ENCODE measurements at places on chromosomes 13 and 19. TPM values are rescaled to one million over a fixed set of nuclear protein-coding genes. Genes with fewer than 3 reads are reported as not detected.

TNFSF9 gene
- 10.0 TPM for total RNA-seq

GSX1 gene
- total RNA-seq, result not detected

PLK5 gene
- total RNA-seq, result not detected

C19orf18 gene
- total RNA-seq, result 0.43 TPM

ZNF730 gene
- total RNA-seq, result 7.6 TPM

CGB5 gene
- not detected for total RNA-seq

CEBPA gene
- 1.4 TPM for total RNA-seq

ZNF709 gene
- total RNA-seq, result 5.1 TPM

LHB gene
- not detected for total RNA-seq

ZSCAN1 gene
- total RNA-seq, result 1.4 TPM

CEACAM6 gene
- 2.4 TPM for total RNA-seq

KANK2 gene
- total RNA-seq, result 90.9 TPM

DNA sequence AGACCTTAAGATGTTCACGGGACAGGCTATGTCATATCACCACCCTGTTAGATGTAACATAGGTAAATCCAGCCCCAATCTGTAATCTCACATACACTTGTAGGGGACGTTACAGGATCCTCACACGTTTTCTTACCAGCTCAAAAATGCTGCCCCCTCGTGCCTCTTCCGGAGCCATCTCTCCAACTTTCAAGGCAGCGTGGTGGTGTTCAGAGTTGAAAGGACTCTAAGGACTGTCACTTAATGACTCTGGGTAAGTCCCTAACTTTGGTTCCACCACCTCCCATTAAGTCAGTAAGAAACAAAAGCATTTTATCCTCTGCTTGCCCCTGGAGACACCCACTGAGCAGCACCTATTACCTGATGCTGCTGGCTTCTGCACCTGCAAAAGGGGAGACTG is 4.4 kb downstream of the MED26 start:
- no peak for DNase-seq

DNA sequence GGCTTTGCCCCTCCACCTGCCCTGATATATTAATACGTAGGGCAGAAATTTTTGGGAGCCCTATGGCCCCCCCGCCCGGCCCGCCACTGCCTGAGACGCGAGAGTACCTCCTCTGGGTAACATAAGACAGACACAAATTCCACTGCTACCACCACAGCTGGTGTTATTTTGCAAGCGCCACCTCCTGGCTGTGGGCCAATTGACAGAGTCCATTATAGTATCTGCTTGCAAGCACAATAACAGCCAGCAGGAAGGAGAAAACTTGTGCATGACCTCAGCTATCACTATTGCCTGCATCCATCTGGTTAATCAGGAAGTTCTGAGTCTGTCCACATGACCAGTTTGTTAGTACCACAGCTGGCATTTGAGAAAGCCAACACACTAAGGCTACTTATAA is 25.3 kb upstream of the OR10H2 start:
- peak; percentile 85 for DNase-seq

DNA sequence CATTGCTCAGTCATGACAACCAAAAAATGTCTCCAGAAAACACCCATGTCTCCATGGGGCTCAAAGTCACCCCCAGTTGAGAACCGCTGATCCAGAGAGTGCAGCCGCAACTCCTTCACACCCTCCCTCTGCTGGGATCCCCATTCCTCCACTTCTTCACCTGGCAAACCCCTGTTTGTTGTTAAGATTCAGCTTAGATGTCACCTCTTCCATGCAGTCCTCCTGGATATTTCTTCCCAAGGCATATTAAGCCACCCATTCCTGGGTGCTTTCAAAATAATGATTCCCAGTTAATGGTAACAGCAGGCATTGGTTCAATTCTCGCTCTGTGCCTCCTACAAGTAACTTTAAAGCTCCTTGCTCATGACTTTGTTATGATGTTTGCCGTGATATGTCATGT is 4.0 kb downstream of the OR10H1 start:
- DNase-seq, result no peak

DNA sequence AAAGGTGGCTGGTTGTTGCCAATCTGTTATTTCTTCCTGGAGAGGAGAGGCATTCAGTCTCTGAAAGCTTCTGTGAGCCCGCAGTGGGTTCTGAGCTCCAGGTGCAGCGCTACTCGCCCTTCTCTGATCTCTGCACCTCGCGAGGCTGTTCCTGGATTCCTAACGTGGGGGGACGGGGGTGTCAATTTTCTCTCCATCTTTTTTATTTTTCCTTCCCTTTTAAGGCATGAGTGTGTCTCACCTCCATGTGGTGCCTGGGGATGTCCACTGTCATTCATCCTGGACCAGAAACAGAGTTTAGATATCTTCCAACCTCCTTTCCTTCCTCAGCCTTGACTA is 626 bp downstream of the ZNF233 start:
- no peak for DNase-seq

DNA sequence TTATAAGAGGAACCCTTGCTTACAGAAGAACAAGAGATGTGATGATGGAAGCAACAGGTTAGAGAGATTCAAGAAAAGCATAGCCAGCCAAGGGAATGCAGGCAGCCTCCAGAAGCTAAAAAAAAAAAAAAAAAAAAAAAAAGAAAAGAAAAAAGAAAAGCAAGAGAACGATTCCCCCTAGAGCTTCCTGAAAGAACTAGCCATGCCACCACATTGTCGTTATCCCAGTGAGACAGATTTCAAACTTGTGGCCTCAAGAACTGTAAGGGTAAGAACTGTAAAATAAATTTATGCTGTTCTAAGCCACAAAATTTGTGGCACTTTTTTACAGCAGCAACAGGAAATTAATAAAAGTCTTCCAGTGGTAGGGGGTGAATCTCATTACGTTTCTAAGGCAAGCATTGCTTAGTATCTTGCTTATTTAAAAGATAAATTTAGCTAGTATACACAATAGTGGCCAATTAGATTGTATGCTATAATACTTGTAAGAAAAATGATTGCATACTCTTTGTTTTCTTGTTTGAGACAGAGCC is 21.8 kb downstream of the RFXAP start:
- peak; percentile 82 for DNase-seq

- DNase-seq, result no peak
Observed at GRCh38 chr19:19740755-19741154, 7.8 kb upstream of the ZNF14 start.

GRCh38 chr19:1266916-1267476 is 2.1 kb upstream of the CIRBP start:
- DNase-seq, result no peak

DNA sequence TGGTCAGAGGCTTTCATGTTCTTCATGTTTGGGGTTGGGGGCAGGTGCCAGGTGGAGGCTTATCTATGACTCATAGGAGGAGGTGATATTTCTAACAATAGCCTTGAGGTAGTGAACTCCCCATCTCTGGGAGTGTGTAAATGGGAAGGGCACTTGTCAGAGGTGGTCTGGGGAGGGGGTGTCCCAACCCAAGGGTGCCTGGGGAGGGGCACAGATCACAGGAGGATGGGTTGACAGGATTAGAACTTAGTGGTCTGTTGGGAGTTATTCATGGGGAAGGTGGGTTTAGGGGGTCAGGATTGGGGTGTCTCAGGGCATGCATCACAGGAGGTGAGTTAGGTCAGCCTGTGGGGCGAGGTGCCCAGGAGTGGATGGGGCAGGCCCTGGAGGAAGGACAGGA is 1.6 kb downstream of the ACTL9 start:
- no peak for DNase-seq

DNA sequence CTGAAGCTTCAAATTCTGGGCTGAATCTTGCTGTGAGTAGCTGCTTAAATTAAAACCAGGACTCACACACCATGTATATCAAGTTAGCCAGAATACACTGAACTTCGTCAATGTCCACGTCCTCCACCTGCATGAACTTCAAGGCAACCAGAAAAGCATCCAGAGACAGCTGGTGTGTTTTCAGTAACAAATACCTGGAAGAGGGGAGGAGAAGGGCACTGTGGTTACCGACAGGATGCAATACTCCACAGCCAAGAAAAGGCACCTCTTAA is 20.4 kb downstream of the PROZ start:
- DNase-seq, result no peak

DNA sequence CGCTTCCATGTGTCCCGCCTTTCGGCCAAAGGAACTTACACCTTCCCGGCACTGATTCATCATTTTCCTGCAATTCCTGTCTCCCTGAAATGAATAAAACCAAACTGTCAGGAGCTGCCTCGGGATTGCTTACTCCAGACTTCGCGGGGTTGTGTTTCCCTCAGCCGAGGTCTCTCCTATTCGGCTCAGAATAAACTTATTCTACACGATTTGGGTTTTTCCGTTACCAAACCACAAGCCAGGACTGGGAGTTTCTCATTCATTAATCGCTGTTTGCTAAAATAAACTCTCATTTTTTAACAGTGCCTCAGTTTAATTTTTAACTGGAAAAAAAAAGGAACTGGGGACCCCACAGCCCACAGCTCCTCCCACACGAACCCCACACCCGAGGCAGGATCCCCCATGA is 667 bp downstream of the ZNF878 start:
- no peak for DNase-seq

- DNase-seq, result no peak
Observed at GRCh38 chr19:28065026-28065425, 1147.9 kb downstream of the UQCRFS1 start.

DNA sequence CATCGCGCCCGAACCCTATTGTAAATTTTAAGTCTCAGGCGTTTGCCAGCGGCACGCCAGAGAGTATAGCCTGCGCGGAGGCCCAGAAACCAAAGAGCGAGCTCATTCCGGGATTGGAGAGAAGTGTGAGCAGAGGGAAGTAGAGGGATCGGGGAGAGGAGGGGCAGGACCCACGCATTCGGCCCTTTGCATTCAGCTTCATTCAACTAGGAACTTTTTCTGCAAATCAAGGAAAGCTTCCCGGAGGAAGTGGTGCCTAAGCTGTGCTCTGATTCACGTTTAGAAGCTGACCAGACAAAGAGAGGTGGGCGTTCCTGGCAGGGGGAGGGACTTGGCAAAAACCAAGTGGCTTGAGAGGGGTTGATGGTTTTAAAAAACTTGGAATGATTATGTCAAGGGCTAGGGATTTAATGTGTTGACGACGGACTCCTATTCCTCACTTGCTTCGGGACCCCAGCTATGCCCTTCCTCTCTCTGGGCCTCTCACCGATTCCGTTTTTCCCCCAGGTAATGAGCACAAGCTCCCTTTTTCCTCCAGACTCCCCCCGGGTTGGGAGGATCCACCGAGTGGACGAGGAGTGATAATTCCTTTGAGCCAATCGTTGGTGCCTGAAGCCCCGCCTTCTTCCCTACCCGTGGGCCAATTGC is 811 bp upstream of the PRMT1 start:
- peak; percentile 92 for DNase-seq

GRCh38 chr19:46043519-46043918 is 2.7 kb upstream of the IGFL4 start:
- DNase-seq, result no peak

DNA sequence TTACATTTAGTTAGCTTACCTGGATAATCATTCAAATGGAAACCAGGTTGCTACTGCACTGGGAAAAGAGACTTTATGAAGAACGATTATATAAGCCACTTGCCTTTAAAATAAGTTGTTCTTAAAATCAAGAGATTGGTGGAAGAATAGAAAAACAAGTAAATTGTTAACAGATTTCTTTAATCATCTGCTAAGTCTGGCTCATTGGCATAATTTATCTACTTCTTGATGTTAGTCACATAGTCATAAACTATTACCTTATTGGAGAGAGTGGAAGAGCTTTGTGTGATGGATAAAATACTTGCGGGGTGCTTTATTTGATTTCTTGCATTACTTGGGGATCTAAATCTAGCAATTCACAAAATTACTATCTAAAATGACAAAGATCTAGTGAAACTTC is 6.8 kb downstream of the LSM14A start:
- no peak for DNase-seq

- DNase-seq, result peak; percentile 85
Observed at GRCh38 chr19:611481-611868, 21.8 kb downstream of the HCN2 start.

- DNase-seq, result peak; percentile 70
Observed at GRCh38 chr19:46704379-46705076, 12.4 kb downstream of the PRKD2 start.

- no peak for DNase-seq
Observed at GRCh38 chr13:66407128-66407527, 823.0 kb downstream of the PCDH9 start.

DNA sequence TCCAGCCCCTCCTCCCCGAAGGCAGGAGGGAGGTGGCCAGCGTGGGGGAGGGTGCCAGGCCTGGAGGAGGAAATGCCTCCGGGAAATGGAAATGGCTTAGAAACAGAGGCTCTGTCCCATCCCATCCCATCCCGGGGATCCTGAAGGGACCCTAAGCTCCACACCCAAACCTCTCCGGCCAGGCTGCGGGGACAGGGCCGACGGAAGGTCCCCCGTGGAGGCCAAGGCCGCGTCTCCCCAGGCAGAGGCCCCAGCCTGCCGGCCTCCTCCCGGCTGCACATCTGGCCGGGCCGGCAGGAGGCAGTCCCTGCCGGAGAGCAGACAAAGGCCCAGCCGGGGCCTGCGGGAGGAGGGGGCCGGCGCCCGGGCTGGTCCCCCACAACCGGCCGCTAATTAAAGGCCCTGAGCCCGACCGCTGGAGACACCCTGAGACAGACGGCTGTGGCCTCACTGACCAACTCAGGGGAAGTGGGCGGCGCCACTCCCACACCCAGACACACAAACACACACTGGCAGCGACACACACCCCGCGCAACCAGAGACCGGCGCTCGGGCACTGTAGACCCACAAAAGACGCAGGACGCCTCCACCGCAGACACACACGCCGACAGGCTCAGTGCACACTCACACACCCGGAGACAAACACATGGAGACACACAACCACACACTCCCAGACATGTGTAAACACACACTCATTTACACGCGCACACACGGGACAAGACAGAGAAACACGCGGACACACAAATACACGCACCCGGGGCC is 1.1 kb downstream of the ADAMTS10 start:
- DNase-seq, result peak; percentile 70

GRCh38 chr13:62760724-62761123 is 1345.1 kb upstream of the PCDH20 start:
- no peak for DNase-seq
